ENCODE measurements at places on chromosomes 4 and X.

- DNase-seq = peak; percentile 79
These were observed 1.1 kb downstream of the PJA1 start for GRCh38 chrX:69163936-69164741.

DNA sequence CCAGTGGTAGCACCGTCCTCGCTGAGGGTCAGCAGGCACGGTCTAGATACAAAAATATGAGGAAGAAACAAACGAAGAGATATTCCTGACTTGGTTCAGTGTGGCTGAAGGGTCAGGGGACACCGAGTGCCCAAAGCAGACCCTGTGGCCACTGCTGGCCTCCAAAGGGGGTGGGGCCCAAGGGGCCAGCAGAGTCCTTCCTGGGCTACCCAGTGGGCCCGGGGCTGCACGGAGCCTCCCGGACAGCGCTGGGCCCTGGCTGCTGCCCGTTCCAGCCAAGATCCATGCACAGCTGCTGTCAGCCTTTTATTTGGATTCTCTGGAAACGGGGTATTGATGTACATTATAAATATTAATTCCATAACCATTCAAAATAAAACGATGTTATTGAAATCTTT lies 20.4 kb downstream of the NELFA start:
- no peak for DNase-seq

- no peak for DNase-seq
These were observed 10.8 kb upstream of the POLA1 start for GRCh38 chrX:24682739-24683432.

DNA sequence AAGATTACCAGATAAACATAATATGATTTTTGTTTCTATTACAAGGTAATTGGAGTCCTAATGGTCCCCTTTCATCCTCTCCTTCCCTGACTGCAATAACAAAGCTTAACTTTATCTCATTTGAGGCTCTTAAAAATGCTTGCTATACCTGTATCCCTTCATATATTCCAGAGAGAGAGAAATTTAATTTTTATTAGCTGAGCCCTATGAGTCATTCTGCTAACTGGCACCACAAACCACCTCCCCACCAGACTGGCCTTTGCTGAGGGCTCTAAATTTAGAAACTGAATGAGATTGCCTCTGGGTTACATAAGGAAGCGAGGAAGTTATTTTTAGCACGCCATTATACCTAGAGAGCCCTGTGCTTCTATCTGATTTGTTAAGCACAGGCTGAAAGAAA lies 27.4 kb downstream of the CBLL2 start:
- DNase-seq = peak; percentile 68

GRCh38 chr4:99077177-99077576 lies 11.4 kb downstream of the ADH5 start:
- DNase-seq = no peak

GRCh38 chrX:153802513-153803045 lies 8.1 kb downstream of the SSR4 start:
- DNase-seq = no peak

- no peak for DNase-seq
These were observed 17.1 kb upstream of the SAT1 start for GRCh38 chrX:23765868-23766267.

- DNase-seq = peak; percentile 55
These were observed 29.2 kb downstream of the EFHC2 start for GRCh38 chrX:44314259-44314734.

DNA sequence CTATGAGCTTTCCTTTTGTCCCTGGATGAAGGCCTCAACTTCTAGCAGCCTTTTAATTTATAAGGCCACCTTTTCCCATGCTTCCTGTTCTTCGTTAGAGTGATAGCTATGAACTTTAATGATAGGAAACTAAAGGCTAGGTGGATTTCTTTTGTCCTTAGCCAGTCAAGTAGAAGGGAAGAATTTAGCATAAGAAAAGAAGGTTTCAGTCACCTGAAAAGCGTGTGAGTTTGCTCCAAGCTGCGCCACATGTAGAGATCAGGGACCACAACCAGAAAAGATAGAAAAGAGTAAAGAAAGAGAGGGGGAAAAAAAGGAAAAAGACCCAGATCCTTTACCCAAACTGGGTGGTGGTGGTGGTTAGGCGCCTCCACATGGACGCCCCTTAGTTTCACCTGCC lies 28.6 kb downstream of the LUZP4 start:
- no peak for DNase-seq

- DNase-seq = no peak
These were observed 34.7 kb upstream of the MAB21L2 start for GRCh38 chr4:150547154-150547838.

DNA sequence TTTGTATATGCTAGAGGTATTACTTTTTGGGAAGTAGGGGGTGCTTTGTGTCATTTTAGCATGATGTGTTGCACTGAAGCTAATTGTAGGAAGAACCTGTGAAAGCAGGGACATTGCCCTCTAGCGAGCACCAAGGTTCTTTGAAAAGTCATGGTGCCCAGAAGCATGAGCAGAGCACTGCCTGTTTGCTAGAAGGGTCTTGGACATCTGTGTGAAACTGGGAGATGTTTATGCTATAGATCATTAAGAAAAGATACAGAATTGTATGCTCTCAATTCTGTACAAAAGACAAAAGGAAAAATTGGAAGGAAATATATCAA lies 14.7 kb downstream of the GRPR start:
- no peak for DNase-seq

- DNase-seq = no peak
These were observed 205.7 kb downstream of the CHIC2 start for GRCh38 chr4:53858744-53859143.

DNA sequence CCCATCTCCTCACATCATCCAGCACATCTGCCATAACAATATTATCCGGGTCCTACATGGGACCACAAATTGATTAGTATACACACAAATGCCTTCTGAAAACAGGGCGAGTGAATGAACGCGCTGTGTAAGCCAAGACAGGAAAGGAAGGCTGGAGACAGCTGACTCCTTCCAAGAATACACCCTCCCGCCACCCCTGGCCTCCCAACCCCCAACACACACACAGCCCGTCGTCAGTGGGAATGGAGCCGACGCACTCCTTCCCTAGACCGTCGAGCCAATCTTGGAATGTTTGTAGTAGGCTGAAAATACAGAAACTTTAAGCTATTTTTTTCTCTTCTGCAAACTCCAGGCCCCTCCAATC lies 319 bp upstream of the MAGEH1 start:
- DNase-seq = no peak

GRCh38 chrX:48848847-48849246 lies 13.4 kb upstream of the PCSK1N start:
- DNase-seq = peak; percentile 3

- DNase-seq = no peak
These were observed 38.8 kb downstream of the CLCN3 start for GRCh38 chr4:169658975-169659715.

DNA sequence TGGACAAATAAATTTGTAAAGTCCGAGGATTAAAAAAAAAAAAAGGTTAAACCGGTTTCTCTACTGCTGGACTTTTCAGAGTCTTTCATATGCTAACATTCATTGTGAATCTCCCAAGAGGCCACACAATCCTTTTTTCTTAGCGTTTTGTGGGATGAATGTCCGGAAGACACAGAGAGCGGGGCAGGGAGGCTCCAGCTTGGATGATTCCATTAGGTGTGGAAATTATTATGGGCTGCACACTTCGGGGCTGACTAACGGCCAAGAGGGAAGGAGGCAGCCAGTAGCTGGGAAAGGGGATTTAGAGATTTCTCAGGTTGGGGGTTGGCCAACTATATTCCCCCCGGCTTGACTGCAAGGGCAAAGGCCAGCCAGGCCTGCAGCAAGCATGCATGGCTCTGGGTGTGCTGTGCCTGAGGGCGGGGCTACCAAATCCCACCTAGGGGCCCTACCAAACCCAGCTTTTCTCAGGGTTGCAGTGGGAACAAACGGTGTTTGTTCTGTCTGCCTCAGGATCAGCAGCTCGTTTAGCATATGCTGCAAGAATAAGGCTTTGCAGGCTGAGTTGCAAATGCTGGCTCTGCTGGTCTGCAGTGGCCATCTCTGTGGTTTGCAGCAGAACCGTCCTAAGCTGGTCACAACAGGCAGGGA lies 28.6 kb downstream of the NYX start:
- peak; percentile 3 for DNase-seq

DNA sequence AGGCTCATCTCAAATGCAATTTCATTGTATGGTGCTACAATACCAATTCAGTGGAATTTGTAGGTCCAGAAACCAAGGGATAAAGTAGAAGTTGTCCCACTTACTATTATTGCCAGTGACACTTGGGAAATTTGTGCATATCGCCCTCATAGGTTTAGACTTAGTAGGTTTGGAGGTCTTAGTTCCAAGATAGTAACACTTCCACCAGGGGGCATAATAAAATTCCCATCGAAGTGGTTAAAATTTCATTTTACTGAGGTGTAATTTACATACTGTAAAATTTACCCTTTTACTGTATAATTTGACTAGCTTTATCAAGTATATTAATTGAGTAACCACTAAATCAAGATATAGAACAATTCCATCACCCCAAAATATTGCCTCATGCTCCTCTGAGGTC lies 174.6 kb downstream of the INPP4B start:
- no peak for DNase-seq

DNA sequence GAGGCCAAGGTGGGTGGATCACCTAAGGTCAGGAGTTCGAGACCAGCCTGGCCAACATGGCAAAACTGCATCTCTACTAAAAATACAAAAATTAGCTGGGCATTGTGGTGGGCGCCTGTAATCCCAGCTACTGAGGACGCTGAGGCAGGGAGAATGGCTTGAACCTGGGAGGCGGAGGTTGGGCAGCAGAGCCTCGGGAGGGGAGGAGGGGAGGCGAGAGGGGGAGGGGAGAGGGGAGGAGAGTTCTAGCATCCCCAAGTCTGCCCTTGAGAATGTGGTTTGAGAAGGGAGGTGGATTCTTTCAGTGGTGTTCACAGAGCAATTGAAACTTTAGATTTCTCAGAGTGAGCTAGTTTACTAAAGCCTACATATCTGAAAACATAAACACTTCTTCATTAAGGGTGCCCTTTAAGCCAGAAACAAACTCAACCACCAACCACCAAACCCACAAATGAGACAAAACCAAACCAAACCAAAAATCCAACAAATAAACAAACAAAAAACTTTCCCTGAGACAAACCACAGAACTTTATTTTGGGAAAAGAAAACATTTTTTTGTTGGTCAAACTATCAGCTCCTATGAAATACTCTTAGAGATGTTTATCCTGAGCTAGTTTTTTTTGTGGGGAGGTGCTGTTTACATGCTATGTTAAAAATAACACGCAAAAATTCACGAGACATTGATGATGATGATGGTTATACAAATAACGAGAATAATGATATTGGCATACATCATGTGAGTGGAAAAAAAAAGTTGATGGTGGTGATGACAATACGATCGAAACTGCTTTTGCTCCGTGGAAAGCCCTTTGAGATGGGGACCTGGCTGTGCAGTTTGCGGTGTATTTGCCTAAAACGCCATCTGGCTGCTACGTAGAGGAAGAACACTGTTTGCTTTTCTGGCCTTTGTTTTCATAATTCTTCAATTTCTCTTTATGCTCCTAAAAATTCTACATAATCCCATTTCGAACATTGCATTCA lies 98.2 kb upstream of the PRKX start:
- DNase-seq = peak; percentile 61

DNA sequence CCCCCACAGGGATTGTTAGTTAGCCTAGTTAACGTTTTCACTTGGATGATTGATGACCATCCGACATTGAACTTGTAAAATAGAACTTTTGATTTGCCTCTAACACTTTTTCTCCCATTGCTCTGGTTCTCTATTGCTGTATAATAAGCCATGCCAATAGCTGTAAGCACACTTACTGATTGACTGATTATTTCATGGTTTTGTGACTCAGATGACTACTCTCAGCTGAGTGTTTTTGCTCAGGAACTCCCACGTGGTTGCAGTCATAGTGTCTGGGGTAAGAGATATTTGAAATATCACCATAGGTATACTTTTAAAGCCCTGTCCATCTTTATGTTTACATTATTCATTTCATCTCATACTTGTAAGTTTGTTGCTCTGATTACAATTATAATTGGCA lies 1285.5 kb downstream of the STIM2 start:
- no peak for DNase-seq

DNA sequence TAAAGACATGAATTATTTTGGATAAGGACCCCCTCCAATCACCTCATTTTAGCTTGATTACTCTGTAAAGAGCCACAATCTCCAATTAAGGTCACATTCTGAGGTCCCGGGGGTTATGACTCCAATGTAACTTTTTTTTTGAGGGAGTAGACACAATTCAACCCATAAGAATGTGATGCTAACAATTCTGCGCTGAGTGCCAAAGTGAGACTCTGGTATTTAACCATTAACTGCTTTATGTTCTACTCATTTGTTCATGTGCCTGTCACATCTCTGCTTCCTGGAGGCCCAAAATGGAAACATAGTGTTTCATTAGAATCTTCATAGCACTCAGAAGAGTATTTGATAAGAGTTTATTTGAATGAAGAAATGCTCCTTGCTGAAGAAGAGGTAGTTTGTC lies 234.8 kb downstream of the CPE start:
- no peak for DNase-seq

GRCh38 chr4:106315476-106315967 lies 487 bp downstream of the TBCK start:
- DNase-seq = peak; percentile 66

- DNase-seq = no peak
These were observed 654.2 kb downstream of the PCDH7 start for GRCh38 chr4:31374256-31374960.

DNA sequence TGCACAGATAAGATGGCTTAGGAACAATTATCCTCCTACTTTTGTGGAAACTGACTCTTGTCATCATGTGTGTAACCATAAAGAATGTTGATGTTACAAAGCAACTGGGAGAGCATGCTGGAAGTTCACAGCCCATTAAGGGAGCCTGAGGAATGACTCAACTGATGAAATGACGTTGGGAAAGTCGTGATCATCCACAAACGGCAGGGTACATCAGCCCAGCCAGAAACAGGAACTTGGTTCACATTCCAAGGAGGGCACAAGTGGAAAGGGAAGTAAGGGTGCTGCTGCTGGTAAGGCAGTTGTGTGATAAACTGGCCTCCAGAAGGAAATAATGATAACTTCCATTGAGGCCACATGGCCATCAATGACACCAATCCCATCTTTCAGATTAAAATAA lies 6.7 kb downstream of the TEC start:
- DNase-seq = no peak

- no peak for DNase-seq
These were observed 59.6 kb upstream of the TAB3 start for GRCh38 chrX:30948626-30949025.

GRCh38 chrX:119753639-119754257 lies 4.6 kb upstream of the SOWAHD start:
- DNase-seq = peak; percentile 57

GRCh38 chr4:185144601-185145240 lies 1.7 kb downstream of the SLC25A4 start:
- no peak for DNase-seq

Data from NCI-H69 (cell line).